ENCODE measurements at places on chromosomes 7 and 10.

DNA sequence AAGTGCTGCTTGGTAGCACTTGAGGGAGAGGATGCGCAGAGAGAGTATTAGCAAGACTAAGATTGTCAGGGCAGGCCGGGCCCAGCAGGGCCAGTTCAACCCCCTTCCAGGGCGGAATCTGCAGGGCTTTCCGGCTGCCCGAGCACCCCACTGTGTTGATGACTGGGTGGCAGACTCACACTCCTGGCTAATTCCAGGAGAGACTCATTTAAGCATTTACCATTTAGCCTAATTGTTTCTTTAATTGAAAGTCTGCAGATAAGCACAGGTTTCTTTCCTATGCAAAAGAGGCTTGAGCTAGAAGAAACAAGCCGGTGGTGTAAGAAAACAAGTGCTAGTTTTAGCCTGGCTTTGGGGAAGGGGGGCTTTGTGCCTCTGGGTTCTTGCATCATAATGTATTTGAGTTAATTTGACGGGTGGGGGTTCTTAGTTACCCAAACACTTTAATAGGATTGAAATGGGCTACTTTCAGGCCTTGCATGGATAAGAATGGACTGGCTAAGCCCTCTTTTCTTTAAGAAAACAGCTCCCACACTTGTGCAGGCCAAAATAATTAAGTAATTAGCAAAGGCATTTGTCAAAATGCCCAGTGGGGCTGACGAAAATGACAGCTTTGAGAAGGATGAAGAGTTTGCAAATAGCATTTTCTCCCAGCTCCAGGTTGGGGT lies 201.3 kb downstream of the MYOF start:
- DNase-seq, result no peak

GRCh38 chr10:25555865-25556264 lies 378.2 kb upstream of the MYO3A start:
- DNase-seq, result no peak

GRCh38 chr10:5502571-5503476 lies 3.5 kb upstream of the CALML5 start:
- DNase-seq, result no peak

DNA sequence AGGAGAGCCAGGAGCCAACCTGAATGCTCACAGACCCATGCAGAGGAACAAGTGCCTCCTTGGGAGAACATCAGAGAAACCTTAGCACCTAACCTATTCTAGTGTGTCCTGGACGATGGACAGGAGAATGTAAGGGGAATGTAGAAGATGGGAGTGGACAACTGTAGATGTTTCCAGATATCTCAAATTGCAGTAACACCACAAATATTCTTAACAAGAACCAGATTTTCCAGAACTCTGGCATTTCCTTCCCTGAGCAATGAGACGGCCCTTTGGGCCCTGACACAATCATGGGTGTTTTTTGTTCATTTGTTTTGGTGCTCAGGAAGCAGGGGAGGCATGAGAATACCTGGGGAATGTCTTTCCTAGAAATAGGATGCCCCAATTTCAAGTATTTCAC lies 196.1 kb upstream of the PRSS1 start:
- no peak for DNase-seq

GRCh38 chr10:69497611-69498390 lies 46.5 kb downstream of the TSPAN15 start:
- no peak for DNase-seq

- DNase-seq, result no peak
These were observed 24.9 kb downstream of the EPDR1 start for GRCh38 chr7:37945336-37945735.

- no peak for DNase-seq
These were observed 59.4 kb upstream of the COL13A1 start for GRCh38 chr10:69742356-69742695.

DNA sequence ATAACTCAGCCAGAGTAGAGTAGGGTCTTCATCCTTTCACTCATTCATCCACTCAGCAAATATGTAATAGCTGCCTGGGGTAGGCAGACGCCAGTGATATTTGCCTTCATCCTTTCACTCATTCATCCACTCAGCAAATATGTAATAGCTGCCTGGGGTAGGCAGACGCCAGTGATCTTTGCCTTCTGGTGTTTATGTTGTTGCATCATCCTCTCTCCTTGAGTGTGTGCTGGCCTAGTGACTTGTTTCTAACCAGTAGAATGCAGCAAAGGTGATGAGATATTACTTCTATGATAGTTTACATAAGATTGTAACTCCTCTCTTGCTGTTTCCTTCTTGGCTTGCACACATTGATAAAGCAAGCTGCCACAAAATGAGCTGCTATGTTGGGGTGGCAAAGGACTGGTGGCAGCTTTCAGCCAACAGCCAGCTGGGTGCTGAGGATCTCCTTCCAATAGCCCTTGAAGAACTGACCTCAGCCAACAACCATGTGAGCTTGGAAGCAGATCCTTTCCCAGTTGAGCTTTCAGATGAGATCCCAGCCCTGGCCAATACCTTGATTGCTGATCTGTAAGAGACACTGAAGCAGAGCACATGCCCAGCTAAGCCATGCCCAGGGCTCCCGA lies 23.2 kb upstream of the MTPN start:
- DNase-seq, result no peak

DNA sequence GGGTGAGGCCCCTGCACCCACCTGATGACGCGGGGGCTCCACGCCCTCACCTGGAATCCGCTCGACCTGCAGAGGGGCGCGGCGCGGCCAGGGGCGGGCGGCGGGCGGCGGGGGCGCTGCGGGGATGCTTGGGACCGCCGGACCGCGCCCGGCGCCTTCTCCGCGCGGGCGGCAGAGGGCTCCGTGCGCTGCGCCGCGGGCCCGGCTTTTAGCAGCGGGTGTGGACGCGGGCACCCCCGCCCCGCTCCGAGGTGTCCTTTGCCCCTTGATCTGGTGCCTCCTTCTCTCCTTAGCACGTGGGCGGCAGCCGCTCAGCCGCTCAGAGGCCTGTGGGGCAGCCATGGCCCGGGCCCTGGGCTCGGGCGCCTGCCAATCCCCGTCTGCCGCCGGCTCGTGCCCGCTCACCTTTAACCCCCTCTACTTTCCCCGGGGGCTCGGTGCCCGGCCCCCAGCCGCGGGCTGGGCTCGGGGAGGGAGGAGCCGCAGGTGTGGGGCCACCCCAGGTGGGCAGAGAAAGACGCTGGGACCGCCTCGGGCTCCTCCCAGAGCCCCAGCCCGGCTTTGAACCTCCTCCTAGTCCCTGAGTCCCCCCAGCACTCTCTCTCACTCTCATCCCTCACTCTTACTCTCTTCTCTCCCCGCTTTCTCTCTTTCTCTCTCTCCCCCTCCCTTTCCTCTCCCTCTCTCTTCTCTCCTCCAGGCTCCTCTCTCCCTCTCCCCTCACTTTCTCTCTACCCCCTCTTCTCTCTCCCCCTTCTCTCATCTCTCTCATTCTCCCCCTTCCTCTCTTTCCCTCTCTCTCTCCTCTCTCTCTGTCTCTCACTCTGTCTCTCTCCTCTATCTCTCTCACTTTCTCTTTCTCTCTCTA lies 19.7 kb upstream of the VPS37D start:
- no peak for DNase-seq

GRCh38 chr10:104895981-104896380 lies 254.9 kb downstream of the SORCS3 start:
- no peak for DNase-seq

DNA sequence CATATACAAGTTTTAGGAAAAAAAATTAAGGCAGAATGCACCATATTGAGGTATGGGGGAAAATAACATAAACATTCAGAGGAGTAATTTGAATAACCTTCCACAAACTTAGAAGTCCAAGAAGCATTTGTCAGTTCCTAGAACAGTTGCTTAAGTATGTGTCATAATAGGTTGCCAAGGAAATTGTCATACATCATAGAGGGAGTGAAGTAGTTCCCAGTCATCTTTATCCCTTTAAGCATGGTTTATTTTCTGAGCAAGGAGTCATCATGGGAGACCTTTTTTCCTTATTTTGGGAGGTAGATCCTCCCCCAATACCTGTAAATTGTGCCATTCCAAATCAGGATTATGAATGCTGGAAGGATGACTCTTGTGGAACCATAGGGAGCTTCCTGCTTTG lies at the start of gene SSMEM1:
TSS of gene SSMEM1 (plus strand) at position 219 of the 400 bp plus-strand sequence. CDS start at position 270, 51 bp downstream.
- DNase-seq, result no peak

GRCh38 chr7:75892634-75893272 lies 13.9 kb downstream of the RHBDD2 start:
- no peak for DNase-seq

DNA sequence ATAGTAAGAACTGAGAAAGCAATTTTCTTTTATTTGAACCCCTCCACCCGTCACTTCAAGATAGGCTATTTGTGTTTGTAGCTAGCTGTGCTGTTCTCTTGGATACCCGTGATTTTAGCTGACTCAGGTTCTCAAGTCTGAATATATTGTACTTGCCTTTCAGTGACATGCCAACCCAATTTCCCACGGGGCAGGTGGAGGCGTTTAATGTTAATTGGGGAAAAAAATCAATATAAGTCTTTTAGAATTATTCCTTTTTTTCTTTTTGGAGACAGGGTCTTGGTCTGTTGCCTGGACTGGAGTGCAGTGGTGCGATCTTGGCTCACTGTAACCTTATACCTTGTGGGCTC lies 36.4 kb downstream of the ZRANB1 start:
- DNase-seq, result no peak

DNA sequence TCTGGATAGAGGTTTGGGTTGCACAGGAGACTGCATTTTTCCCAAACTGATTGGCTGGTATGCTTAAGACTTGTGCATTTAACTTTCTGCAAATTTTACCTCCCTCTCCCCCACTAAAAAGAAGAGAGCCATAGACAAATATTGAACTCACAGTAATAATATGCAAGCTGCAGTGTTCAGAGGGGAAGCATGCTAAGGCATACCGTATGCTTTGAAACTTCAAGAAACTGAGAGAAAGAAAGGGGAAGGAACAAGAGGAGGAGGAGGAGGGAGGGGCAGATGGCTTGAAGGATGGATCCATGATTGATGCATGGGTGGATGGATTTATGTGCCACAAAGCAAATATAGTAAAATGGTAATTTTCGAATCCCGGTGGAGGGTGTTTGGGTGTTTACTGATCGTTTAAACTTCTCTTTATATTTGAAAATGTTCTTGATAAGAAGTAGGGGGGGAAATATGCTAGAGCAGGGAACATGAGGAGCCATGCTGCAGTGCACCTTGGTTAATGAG lies 7.8 kb upstream of the KLF6 start:
- no peak for DNase-seq

DNA sequence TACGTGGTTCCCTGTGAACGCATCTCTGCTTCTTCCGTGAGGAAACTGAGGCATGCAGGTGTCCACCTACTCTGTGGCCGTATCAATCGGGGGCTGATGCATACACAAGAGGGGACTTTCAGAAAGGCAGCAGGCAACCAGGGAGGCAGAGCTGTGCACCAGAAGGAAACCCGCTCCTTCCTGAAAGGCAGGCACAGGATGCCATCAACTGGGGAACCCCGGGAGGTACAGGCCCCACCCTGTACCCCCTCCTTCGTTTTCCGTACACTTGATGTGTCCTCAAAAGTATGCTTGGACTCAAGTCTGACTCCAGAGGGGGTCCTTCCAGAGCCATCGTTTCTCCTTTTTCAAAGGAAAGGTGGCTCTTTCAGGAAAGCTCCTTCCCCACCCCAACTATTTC lies 59.5 kb downstream of the ASB13 start:
- DNase-seq, result no peak

DNA sequence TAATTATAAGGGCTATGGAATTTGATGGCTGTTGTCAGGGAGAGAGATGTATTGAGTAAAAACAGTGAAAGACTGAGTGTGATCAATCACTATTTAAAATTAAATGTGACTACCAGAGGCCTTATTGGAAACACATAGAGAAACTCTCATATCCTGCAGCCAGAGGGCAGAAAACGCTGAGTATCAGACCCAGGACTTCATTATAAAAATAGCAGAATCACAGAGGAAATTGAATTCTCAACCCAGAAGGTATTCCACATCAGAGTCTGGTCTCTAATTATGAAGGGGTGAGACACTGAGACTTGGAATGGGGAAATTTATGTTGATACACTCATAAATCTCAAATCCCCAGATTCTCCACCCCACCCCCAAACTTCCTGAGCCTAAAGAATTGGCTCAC lies 69.5 kb upstream of the IL6 start:
- no peak for DNase-seq

GRCh38 chr10:69948261-69948660 lies 104.4 kb upstream of the MACROH2A2 start:
- no peak for DNase-seq

- DNase-seq, result no peak
These were observed 138.0 kb downstream of the LHPP start for GRCh38 chr10:124599588-124600050.

DNA sequence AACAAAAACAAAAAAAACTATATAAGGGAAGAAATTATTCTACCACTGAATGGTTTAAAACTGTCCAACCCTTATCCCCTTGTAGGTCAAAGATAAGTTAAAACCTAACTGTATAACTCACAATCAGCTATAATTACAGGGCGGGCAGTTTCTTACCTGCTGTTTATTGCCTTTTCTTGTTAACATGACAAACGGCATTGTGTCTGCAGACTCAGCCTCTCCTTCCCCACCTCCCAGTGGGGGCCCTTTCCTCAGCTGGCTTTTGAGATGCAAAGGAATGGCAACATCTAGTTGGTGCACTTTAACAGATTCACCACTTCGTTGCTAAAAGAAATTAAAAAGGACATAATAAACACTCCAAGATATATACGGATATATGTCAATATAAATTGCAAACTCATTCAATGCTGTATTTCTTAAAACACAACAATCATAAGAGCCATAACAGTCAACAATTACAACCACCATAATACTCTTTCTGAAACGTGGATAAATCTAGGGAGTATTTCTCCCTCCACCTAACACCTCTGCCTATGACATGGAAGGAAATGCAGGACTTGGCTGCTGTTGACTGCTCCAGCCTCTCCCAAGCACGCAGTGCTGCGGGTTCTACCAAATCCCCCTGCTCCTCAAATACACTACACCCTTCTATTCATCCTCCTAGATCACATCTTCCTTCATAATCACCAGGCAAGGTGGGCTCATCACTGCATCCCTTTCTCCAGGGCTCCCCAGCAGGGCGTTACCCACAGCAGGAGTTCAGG lies 106.0 kb downstream of the UPF2 start:
- DNase-seq, result no peak

DNA sequence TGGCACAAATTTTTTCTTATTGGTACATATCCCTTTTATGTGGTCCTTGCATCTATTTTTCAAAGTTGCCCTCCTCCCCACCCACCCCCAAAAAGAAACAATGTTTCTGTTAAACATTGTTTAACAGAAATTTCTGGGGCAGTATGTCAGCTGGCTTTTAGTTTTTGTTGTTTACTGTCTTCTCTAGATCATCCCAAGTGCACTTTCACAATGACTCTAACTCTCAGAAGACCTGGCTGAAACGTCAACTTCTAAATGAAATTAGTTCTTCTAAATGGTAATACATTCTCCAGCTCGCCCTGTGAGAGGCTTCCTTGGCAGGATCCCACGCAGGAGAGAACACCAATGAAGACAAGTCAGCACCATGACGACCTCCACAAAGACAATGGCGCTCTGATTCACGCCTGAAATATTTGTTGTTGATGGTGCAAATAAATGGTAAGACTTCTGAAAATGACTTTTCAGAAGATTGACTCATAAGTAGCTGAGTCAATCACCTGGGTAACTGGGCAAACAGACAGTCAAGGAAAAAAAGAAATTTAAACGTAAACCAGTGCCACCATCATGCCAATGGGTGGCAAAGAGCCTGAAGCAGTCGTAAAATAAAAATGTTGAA lies 293.7 kb downstream of the FZD1 start:
- DNase-seq, result no peak

- no peak for DNase-seq
These were observed 248.8 kb upstream of the ZMIZ1 start for GRCh38 chr10:78820007-78820362.

- no peak for DNase-seq
These were observed 552.7 kb downstream of the MAGI2 start for GRCh38 chr7:78900806-78901205.

Measured in brain pericyte (primary cell).